ENCODE measurements at places on chromosomes 5 and 9.
A peak's percentile ranks its signal among the peaks of the same experiment; 100 is the strongest.

DNA sequence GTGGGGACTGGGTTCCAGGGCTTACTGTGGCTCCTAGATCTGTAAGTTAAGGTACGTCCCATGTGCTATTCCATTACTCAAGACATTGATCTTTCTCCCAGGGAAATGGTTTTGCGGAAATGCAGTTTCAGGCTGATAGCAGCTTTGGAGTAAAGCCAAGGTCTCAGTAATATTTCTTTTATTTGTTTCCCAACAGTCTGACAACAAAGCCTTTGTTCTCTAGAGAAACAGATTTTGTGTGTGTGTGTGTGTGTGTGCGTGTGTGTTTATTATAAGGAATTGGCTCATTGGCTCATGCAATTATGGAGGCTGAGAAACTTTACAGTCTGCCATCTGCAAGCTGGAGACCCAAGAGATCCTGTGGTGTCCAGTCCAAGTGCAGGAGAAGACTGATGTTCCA is 12.1 kb upstream of the POC5 start:
- no peak for DNase-seq

DNA sequence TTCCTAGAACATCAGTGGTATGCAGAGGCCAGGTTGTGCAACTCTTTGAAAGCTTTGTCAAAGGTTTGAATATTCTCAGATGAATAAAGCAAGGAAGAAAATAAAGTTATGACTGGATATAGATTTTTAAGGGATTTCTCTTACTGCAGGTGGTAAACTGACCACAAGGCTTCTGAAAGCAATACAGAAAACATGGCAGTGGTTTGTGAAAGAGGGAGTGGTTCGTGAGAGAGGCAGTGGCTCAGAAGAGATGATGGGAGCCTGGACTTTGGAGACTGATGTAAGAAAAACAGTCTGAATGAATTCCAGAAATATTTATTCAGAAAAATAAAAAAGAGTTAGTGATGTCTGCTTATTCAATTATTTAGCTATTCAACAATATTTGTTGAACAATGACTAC is 380.4 kb upstream of the CTNND2 start:
- no peak for DNase-seq

GRCh38 chr9:20486552-20486951 is 135.7 kb downstream of the MLLT3 start:
- no peak for DNase-seq

DNA sequence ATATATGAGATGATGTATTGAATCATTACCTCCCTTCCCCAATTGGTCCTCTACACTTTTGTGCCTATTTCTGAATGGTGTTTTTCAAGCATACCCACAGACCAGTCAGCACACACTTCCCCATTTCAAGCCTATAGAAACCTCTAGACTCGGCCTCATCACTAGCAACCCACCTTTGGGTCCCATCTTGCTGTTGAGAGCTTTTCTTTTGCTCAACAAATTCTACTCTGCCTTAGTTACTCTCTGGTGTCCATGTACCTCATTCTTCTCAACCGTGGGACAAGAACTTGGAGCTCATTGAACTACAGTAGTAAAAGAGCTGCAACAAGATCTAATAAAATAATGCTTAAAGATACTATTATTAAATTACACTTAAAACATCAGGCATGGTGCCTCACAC is 49.0 kb upstream of the KDM4C start:
- no peak for DNase-seq

- no peak for DNase-seq
Observed at GRCh38 chr9:33795281-33795680, at the start of gene PRSS3. PRSS3 (plus strand) TSS chr9:33795561; CDS start chr9:33795574, 13 bp downstream.

- no peak for DNase-seq
Observed at GRCh38 chr9:119801311-119801710, 432.1 kb upstream of the BRINP1 start.

GRCh38 chr5:149954798-149955197 is 5.8 kb upstream of the SLC26A2 start:
- DNase-seq: no peak

- peak; percentile 34 for DNase-seq
Observed at GRCh38 chr5:33936004-33936380, 194 bp upstream of the RXFP3 start.

GRCh38 chr9:106218427-106218826 is 524.1 kb downstream of the TMEM38B start:
- no peak for DNase-seq

- no peak for DNase-seq
Observed at GRCh38 chr9:129224618-129225489, 46.8 kb upstream of the IER5L start.

DNA sequence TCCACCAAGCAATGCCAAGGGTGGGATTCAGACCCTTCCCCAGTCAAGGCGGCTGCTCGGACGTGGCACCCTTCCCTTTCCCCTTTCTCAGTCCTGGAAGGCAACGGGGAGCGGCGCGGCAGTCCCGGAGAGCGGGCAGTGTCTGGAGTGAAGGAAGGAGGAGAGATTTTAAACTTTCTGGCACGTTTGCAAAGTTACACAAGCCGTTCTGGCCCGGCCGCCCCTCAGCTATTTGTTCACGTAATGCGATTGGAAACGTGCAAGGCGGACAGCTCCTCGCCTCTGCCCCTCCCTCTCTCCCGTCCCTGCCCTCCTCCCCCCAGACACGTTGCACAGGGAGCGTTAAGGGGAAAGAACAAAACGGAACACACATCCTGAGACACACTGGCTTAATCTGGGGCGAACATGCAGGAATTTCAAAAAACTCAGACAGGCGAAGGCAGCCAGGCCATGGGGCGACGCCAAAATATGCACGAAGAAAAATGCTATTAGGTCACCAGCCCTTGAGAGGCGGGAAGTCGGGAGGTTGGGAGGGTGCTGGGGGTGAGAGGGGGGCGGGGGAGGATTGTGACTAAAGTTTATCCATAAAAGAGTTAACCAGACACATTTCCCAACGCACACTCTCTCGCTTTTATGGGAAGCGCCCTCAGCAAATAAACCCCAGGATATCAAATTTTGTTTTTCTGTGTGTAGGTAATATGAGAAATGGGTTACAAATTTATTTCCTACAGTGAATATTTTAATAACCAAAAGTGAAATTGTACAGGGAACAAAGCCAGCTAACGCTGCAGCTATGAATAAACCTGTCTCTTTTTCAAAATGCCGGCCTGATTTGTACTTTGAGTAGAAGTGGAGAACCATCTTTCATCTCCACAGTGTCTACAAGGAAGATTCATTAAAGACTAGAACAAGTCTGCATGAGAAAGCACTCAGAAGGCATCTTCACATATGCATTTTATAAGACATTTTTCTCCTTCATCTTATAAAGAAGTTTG is at the start of gene LOX:
Gene LOX (minus strand): TSS at position 144 of the 995 bp plus-strand sequence. CDS start 274 bp downstream, outside the sequence.
- no peak for DNase-seq

- DNase-seq: no peak
Observed at GRCh38 chr5:176132471-176133288, 105.5 kb upstream of the SIMC1 start.

DNA sequence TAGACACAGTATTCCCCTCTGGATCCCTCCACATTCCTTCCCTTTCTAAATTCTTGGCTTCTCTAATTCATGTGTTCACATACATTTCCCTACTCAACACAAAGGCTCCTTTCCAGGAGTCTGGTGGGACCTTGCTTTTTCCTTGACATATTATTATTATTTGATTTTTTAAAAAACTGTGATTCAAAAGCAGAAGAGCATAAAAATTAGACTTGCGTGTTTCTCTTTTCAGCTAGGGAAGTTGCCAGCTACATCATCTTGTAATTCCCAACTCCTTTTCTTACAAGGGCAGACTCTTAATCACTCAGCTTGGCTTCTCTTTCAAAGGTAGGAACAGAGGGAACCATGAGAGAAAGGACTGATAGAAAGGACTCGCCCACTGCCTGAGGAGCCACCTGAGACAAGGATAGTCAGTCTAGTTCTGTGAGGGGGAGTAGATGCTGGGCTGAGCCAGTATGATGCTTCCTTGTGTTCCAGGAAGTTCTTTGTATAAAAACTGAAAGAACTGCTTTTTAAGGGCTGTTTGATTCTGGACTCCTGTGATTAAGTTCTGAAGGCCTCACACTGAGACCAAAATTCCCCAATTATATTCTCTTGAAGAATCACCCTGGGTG is 51.0 kb upstream of the DPYSL3 start:
- DNase-seq: no peak

DNA sequence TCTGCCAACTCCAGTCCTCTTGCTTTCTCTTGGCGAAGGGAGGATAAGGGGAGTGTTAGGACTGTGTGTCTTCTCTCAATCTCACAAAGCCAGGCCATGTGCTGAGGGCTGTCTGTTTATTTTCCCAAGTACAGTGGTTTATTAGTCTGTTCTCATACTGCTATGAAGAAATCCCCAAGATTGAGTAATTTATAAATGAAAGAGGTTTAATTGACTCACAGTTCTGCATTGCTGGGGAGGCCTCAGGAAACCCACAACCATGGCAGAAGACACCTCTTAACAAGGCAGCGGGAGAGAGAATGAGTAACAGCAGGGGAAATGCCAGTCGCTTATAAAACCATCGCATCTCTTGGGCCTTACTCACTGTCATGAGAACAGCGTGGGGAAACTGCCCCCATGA is 36.2 kb upstream of the CKS2 start:
- DNase-seq: no peak

- DNase-seq: no peak
Observed at GRCh38 chr9:97863314-97863713, 10.3 kb downstream of the FOXE1 start.

DNA sequence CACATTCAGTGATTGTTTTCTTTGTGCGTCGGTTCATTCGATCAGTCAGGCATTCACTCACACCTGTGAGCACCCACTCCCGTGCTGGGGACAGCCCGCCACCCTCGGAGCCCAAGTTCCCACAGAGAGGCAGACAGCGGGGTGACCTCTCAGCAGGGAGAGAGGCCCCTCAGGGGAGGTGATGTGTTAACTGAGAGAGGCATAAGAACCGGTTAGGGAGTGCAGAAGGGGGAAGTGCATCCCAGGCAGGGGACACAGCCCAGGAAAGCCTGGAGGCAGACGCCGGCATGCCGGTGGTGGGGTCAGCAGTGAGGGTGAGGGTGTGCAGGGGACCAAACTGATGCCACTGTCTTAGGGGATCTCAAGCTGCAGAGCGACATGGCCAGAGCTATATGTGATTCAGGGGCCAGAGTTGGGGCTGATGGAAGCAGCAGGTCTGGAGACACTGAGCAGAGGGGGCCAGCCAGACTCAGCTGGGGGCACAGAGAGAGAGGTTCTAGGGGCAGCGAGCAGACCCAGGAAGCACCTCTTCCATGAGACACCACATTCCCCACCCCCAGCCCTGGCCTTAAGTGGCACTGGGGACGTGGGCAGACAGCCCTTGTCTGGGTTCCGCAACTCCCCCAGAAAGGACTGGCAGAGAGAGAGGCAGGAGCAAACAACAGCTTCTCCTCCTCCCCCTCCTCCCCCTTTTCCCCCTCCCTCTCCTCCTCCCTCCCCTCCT is 35.9 kb downstream of the HK3 start:
- no peak for DNase-seq

DNA sequence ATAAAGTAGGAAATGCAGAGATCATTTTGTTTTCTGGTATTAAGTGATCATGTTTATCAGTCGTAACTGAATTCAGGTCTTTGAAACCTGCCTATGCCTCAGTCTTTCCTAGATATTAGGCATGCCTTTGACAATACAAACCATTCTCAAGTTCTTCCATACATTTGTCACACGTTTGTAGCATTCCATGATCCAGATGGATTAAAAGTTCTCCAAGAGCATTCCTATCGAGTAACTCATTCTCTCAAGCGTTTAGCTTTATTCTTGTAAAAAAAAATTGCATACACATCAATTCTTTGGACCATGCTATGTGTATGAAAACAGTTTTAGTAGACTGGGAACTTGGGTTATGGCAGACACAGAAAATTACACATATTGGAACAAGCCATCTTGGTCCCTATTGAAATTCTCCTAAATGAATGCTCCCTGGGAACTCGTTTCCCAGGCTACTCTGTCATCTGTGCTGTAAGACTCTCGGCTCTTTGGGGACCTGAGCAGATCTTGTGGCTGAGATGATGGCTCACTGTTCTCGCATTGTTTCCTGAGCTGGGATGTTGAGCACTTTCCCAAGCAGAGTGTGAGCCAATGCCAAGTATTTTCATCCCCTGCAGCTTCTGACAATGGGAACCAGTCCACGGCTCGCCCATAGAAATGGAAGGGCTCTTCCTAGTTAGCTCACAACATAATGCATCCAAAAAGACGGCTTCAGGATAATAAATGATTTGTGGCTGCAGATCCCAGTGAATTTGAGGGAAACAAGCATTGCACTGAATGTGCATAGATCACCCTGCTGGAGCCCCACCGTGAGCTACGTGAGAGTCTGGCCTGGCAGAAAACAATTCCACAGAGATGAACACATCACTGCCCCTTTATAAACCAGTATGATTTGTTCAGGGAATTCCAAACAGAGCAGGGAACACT is 230.2 kb downstream of the IRX1 start:
- no peak for DNase-seq

GRCh38 chr9:137493364-137494103 is 34.4 kb upstream of the NSMF start:
- no peak for DNase-seq

GRCh38 chr5:74612045-74612444 is 28.5 kb downstream of the ENC1 start:
- DNase-seq: no peak

GRCh38 chr5:54822324-54822687 is 163.1 kb downstream of the ESM1 start:
- no peak for DNase-seq

DNA sequence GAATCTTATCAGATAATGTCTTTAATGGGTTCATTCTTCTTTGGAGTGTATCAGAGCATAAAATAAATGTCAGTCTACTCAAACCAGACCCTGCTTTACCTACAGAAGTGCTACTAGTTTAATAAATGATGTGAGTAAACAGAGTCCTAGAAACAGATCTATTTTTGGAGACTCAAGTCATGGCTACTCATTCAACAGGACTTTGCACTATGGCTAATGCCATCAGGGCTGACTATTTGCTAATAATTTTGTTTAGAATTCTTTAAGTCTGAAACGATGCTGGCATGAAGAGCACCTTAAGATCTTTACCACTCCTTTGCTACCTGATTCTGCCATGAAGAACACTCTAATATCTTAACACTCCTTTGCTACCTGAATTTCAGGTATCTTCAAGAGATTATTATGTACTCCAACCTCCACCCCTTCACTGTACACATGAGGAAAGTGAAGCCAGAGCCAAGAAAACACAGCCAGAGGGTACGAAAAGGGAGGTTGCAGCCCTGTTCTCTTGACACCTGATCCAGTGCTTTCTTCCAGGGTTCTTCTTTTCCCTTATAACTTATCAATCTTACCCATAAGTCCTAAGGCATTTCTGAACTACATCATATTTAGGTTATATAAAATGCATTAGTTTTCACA is 62.4 kb downstream of the ZNF608 start:
- DNase-seq: no peak

DNA sequence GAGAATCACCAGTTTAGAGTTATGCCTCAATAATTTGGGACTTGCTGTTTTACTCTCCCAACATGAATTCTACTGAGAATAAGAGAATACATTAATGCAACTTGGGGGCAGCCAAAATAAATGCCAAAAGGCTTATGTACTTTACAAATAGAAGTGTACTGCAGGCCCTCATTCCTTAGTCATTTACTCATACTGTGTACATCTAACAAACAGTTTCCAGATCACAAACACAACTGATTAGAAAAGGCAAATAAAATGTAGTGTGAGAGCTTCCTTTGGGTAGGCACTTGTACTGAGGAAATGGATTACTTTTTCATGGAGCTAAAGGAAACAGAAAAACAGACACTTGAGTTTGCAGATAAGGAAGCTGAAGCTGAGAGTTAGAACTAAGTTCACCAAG is 12.6 kb downstream of the ANKDD1B start:
- no peak for DNase-seq
